ENCODE measurements at places on chromosomes 2 and 18.

GRCh38 chr2:34365932-34366331 lies 766.8 kb upstream of the FAM98A start:
- no peak for DNase-seq

DNA sequence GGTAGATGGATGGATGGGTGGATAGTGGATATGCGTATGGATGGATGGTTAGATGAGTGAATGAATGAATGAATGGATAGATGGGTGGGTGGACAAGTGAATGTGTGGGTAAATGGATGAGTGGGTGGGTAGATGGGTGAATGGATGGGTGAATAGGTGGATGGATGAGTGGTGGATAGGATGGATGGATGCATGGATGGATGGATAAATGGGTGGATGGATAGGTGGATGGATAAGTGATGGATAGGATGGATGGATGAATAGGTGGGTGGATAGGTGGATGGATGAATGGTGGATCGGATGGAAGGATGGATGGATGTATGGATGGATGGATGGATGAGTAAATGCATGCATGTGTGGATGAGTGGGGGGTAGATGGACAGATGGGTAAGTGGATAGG lies 169.3 kb downstream of the ACKR3 start:
- no peak for DNase-seq

GRCh38 chr2:5696945-5697521 lies 4.8 kb downstream of the SOX11 start:
- DNase-seq, result no peak

DNA sequence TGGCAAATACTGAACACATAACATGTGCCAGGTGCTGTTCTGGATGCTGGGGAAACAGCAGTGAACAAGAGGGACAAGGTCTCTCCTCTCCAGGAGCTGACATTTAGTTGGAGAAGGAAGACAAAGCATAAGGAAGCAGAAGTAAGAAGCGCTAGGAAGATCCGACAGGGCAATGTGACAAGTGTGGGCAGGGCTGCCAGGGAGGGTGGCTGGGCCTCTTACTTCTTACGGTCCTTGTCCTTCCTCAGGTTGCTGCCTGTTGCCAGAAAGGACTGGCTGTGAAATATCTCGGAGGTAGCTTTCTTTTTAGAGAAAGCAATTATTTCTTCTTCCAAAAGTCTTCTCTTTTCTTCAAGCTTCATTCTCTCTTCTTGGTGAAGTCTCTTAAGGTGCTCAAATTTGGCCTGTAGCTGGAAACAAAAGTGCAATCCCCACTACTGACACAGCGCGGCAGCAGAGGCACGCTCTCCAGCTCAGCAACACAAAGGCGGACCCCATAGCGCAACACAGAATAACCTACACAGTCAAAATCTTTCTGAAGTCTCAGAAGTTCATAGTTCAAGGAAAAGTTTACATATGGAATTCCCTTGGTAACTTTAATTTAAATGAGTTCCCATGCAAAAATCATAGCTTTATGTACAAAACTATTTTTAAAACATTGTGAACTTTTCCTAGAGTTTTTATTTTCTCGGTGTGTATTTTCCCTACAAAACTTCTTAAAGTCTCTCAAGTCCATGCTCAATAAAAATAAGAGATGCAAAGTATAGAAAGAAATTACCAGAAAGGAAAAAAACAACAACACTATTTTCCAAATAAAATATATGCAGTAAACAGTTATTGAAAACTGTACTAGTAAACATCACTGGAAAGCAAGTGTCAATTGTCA lies 67.7 kb downstream of the SEPTIN10 start:
- no peak for DNase-seq

DNA sequence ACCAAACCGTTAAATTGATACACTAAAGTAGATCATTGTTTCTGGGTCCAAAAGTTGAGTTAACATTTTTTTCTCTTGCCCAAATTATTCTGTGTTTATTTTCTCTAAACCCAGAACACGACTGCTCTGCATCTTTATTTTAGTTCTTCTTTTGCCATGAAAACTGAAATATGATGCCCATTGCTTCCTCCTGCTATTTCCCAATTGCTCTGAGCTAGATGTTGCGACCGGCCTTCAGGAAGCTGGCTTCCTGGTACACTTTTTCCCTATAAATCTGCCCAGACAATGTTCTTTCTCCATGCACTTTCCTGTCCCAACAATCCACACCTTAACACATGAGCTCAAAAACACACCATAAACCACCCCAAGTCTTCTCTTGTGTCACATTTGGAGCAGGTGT lies 501.4 kb downstream of the FBXO15 start:
- no peak for DNase-seq

GRCh38 chr2:54189539-54189938 lies 66.5 kb downstream of the TSPYL6 start:
- DNase-seq, result no peak

GRCh38 chr18:6543330-6543908 lies 128.7 kb upstream of the L3MBTL4 start:
- no peak for DNase-seq

- no peak for DNase-seq
Measured at GRCh38 chr2:186543561-186544131, 46.2 kb upstream of the ITGAV start.

DNA sequence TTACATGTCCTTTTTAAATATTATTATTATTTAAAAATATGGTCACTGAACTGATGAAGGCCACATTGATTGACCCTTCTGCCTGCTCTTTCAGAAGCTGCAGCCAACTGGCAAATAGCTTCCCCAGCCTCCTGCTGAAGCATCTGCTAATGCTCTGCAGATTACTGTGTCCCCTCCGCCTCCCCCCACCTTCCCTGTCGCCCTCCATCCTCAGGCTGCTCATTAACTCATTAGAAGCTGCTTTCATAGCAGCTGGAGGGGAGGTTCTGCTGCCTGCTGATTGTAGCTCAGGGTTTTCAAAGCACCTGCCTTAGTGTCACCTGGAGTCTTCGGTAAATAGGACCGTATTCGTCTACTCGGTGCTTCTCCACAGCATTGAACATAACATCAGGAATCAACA lies 24.8 kb upstream of the LMAN1 start:
- no peak for DNase-seq

- no peak for DNase-seq
Measured at GRCh38 chr2:182619276-182619675, 96.8 kb upstream of the DNAJC10 start.

DNA sequence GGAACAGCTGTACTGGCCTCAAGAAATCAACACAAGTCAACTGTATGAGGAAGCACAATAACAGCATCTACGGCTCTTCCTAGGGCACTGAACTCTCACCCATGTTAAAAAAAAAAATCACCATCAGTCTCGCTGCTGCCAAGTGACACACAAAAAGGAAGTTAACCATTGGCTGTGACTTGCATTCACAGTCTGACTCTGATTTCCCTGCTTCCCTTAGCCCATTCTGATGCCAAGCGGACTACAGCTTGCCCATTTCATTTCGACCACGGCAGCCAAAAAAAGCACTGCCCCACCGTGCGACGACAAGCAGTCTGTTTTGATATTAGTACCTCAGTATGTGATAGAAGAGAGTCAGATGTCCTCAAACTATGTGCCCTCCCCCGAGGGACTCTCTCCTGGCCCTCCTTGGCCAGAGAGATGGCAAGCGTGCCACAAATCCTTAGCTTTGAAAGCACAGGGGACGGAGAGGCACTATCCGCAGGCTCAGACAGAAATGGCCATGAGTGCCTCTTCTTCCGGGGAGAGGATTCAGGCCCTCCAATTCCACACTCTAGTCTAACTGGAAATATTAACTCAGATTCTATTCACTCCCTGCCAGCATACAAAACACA lies 250.0 kb downstream of the TCF4 start:
- DNase-seq, result no peak

GRCh38 chr2:26224095-26224494 lies 20.3 kb downstream of the HADHA start:
- no peak for DNase-seq

DNA sequence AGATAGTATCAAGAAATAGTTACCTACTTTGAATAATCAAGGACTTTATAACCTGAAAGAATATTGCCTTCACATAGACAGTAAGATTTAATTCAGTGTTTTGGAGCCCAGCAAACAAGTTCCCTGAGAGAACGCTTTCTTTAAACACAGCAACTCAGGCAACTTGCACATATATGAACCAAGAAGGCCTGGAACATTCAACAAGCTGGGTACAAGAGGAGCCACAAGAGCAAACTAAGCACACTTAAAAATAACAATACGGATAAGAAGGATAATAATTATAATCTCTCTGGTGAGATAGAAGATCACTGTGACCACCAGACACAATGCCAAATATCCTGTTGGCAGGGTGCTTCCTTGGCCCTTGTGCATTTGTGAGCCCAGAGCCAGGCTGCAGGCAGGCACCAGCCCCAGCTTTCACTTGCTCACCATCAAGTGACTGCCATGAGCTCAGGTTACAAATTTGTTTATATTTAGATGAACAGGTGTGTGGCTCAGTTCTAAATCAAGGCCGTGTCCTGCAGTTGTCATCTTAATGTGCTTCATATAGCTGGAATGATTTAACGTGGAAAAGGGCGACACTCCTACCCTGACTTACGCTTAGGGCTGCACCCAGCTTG lies 446.6 kb downstream of the IRS1 start:
- peak; percentile 1 for DNase-seq

DNA sequence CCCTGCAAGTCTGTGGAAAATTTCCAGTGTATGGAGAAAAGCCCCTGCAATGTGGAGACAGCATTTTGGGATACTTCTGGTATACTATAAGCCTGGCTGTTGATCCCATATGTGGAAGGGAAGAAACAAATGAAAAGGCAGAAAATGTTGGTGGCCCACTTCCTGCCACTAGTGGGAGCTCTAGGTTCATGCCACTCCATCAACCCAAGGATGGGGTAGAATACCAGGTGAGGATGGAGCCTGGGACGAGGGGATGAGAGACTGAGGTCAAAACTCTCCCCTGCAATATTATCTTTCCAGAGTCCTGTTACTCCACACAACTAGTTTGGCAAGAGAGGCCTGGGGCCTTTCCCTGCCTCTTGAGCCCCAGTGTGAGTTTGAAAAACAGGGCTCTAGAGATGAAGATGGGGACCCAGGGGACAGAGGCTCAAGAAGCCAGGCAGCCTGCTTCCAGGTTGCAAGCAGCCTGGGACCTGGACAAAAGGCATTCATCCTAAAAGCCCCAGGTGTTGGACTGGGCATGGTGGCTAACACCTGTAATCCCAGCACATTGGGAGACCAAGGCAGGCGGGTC lies 31.9 kb downstream of the BMP10 start:
- no peak for DNase-seq

- DNase-seq, result no peak
Measured at GRCh38 chr2:72103690-72104089, 44.0 kb downstream of the CYP26B1 start.

GRCh38 chr2:180554330-180554729 lies 426.1 kb upstream of the UBE2E3 start:
- no peak for DNase-seq

- no peak for DNase-seq
Measured at GRCh38 chr2:190036071-190036470, 26.5 kb downstream of the MSTN start.

GRCh38 chr18:3973191-3973850 lies 481.8 kb downstream of the DLGAP1 start:
- no peak for DNase-seq

GRCh38 chr2:210303498-210303897 lies 11.5 kb downstream of the MYL1 start:
- DNase-seq, result no peak

DNA sequence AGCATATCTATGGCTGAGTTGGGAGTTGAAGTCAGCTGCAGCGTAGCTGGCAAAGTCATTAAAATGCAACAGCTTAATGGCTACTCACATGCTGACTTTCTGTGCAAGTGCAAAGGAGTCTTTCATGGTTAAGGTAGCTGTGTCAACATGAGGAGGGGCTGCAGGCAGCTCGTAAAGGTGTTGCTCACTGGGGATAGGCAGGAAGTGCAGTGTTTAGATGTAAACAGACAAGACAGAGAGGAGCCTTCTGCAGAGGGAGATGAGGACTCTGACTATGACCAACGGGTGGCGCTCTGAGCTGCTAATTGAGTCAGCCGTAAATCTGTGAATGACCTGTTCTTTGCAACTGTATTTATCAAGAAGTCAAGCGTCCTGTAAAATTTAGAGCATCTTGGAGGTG lies 22.3 kb upstream of the CAVIN2 start:
- DNase-seq, result peak; percentile 51

GRCh38 chr2:27152796-27153464 lies 4.1 kb downstream of the TCF23 start:
- DNase-seq, result no peak

GRCh38 chr18:6731222-6731596 lies 1.7 kb downstream of the ARHGAP28 start:
- peak; percentile 85 for DNase-seq

DNA sequence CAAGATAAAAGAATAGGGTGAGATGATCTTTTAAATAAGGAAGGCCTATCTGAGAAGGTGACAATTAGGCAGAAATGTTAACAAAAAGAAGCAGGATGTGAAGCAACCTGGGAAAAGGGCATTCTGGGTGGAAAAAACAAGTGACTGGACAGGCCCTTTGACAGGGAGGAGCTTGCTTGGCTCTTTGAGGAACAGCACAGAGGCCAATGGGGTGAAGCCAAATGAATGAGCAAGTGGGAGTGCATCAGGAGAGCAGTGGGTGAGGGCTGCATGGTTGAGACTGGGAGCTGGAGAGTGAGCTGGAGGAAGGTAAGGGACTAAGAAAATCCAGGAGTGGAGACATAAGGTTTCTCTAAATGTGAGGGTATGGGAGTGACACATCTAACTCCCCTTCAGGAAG lies 126.9 kb downstream of the TDRD15 start:
- no peak for DNase-seq

- no peak for DNase-seq
Measured at GRCh38 chr2:14633461-14634181, 1.1 kb downstream of the LRATD1 start.

GRCh38 chr2:159760326-159760725 lies 37.7 kb downstream of the CD302 start:
- DNase-seq, result no peak

DNA sequence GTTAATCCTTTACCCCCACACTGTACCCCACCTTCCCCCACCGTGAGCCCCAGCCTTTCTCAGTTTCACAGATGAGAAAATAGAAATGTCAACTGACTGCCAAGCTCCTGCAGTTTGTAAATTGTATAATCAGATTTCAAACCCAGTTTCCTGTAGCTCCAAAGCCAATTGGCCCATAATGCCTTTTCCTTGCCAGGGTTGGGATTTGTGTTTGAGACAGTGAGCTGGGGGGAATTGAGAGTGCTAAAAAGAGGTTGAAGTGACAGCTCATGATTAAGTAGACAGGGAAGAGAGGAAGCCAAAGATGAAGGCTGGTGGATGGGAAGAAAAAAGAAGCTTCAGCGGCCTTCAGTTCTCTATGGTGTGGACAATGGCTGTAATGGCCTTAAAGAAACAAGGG lies 10.7 kb downstream of the OSBPL6 start:
- no peak for DNase-seq

DNA sequence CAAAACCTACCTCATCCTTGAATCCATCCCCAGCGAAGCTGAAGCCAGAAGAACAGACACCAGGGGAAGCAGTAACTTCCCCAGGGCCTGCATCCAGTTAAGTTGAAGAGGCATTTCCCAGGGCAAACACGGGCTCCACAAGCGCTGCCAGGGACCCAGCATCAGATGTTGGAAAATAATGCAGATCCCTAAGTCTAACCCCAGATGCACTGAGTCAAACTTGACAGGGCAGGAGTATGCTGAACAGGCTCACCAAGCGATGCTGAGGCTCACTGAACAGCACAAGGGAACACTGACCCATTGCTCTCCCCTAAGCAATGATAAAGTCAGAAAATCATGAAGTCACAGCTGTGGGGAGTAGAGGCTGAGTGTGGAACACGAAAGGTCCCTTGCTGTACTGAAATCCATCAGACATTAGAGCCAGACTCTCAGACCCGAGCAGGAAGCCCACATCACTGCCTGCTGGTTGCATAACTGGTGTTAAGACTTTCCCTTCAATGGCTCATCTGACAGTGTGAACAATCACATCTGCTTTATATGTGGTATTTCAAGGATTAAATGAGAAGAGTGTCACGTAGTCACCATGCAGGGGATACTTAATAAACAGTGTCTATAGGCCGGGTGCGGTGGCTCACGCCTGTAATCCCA lies 36.2 kb downstream of the TNS1 start:
- no peak for DNase-seq
